ENCODE measurements at places on chromosomes 11 and 22.

GRCh38 chr11:123562158-123562557, 92.3 kb downstream of the SCN3B start:
- no peak for DNase-seq

DNA sequence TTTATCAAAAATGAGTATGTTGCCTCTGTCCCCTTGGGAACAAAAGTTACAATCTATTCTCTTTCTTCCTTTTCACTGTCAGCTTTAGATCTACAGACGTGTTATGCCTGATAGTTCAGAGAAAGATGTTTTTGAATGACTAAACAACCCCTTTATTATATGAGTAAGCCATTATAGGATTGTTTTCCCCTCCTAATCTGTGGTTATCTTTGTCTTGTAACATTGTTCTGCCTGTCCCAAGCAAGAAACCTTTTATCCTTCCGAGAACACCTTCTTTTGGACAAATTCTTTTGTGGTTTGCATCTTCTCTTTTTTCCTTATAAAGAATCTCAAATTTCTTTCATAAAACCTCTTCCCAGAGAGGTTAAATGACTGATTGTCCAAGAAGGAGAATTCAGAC, 208.4 kb downstream of the DDX10 start:
- DNase-seq, result no peak

GRCh38 chr11:7208391-7208790, 43.3 kb upstream of the SYT9 start:
- no peak for DNase-seq

DNA sequence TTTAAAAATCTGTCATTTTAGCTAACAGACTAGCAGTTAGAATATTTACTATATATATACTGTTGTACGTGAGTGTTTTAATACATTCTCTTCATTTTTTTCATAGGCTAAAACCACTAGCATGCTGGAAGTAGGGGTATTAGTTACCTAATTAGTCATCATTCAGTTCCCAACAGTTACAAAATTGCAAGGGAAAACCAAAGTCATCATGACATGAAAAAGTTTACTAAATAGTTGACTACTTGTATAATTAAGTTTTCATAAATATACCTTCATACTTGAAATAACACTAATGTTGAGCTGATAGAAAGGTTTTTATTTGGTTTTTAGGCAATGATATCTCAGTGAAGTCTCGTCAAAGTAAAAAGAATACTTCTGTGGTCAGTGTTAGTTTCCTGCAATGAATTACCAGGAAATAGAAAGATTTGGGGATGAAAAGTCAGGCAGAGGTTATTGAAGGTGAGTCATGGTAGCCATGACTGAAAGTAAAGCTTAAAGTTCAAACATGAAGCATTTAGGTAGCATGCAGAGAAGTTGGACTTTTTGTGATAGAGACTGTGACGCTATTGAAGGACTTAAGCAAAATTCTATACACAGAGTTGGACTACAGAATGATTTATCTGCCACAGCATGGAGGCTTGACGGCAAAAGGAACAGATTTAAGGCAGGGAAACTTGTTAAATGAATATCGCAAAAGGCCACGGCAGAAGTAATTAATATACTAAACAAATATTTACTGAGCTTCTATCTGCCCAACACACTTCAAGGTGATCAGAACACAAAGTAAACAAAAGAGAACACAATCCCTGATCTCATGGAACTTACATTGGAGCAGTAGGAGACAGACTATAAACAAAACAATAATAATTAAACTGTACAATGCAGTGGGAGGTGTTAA, 828.1 kb upstream of the FAT3 start:
- peak; percentile 70 for DNase-seq

GRCh38 chr11:107713009-107713408, 1.2 kb upstream of the SLN start:
- DNase-seq, result peak; percentile 41

- no peak for DNase-seq
These were observed 585 bp downstream of the CYB5R3 start for GRCh38 chr22:42648368-42649245.

GRCh38 chr11:47179655-47179991, 2.9 kb upstream of the ARFGAP2 start:
- DNase-seq, result no peak

DNA sequence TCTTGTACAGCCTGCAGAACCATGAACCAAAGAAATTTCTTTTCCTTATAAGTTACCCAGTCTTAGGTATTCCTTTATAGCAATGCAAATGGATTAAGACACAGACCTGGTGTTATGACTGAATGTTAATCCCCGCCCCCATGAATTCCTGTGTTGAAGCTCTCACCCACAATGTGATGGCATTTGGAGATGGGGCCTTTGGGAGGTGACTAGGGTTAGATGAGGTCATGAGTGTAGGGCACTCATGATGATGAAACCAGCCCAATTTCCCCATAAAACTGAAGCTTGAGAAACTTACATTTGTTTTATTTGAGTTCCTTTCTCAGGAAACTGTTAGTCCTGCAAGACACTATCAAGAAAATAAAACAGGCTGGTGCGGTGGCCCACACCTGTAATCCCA, 115.8 kb upstream of the THY1 start:
- DNase-seq, result no peak

DNA sequence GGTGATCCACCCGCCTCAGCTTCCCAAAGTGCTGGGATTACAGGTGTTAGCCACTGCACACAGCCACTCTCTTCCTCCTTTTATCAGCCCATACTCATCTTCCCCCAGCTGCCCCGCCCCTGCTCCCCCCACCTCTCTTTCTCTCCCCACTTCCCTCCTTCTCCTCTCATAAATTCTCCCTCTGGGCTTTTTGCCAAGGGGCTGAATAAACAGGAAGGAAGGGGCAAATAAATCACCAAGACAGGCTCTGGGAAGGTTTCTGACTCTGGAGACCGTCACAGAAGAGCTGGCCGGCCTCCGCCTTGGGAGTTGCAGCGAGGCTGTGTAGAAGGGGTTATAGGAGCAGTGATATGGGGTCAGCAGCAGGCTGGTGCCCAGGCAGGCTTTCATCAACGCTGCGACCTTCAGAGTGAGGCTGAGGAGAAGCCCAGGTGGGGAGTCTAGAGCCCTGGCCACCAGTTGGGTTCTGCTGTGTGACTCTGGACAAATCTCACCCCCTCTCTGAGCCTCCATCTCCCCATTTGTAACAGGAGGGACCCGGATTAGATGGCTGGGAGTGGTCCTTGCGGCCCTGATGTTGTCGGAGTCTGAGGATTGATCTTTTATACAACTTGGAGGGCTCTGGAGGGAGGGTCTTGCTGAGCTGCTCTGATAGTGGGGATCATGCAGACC, 62.6 kb upstream of the RASD2 start:
- peak; percentile 25 for DNase-seq

- DNase-seq, result no peak
These were observed 97.3 kb downstream of the COMMD9 start for GRCh38 chr11:36191941-36192340.

GRCh38 chr11:35101223-35101622, 37.7 kb upstream of the CD44 start:
- no peak for DNase-seq

DNA sequence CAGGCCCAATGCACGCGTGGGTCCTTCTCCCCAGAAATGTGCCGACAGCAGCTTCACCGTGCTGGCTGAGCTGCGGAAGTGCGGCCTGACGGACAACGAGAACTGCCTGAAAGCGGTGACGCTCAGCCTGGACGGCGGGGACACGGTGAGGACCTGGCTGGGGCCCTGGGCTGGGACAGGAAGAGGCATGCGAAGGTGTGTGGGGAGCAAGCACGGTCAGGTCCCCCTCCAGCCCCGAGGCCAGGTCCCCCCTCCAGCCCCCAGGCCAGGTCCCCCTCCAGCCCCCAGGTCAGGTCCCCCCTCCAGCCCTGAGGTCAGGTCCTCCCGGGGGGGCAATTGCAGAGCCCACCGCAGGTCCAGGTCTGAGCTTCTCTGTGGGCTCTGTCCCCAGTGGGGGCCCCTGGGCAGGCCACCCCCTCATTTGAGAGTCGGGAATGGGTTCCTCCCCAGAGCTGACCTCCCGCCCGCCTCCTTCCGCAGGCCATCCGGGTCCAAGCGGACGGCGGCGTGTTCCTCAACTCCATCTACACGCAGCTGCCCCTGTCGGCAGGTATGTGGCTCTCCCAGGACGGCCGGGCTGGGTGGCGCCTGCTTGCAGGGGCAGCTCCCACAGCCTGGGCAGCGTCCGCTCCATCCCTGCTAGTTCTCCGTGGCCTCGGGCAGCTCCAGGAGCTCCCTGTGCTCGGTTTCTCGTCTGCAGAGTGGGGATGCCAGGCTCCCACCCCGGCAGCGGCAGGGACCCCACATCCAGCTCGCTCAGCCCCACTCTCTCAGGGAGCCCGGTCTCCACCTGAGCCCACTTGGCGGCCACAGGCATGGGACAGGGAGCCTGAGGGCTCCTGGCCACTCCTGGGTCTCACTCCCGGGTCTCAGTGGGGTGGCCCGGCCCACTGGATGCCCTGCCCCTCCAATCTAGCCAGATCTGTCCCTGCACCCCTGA, 7.9 kb downstream of the MUC5B start:
- DNase-seq, result no peak
